B cell (primary cell): ENCODE measurements at places on chromosomes 13 and 19. TPM values are rescaled to one million over a fixed set of nuclear protein-coding genes. Genes with fewer than 3 reads are reported as not detected.

Gene BRCA2
- total RNA-seq: 6.0 and 7.5 TPM in 2 replicates

Gene ITGBL1
- not detected in 2 replicates for total RNA-seq

Gene ANGPTL4
- not detected in 2 replicates for total RNA-seq

Gene KLK6
- not detected in 2 replicates for total RNA-seq

Gene ELSPBP1
- total RNA-seq: not detected in 2 replicates

Gene LGALS14
- not detected in 2 replicates for total RNA-seq

Gene VSIG10L
- total RNA-seq: 1.7 and 1.8 TPM in 2 replicates

Gene ZNF578
- 3.7 and 5.6 TPM in 2 replicates for total RNA-seq

Gene KCNN4
- 107 and 119 TPM in 2 replicates for total RNA-seq
